ENCODE measurements at places on chromosomes 12 and 14.
A peak's percentile ranks its signal among the peaks of the same experiment; 100 is the strongest.

- DNase-seq = no peak
Measured at GRCh38 chr12:116165036-116165425, 112.5 kb downstream of the MED13L start.

DNA sequence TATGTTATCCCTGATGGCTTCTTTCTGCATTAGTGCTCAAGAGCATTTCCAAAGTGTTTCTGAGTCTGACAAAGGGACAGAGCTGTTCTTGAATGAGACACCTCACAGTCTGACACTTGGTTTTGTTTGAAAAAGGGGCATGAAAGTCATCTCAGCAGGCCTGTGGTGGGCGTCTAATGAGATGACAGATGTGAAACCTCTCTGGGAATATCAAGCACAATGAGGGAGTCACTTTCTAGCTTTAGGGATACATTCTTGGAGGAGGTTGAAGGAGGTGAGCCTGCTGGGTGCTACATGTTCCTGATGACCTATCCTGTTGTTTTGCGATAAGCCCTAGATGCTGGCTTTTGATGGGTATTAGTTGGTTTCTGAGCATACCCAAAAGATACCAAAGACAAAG lies 290.5 kb downstream of the NUAK1 start:
- no peak for DNase-seq

- DNase-seq = no peak
Measured at GRCh38 chr12:120761519-120761934, 35.9 kb downstream of the ACADS start.

GRCh38 chr12:15536446-15536845 lies 214.1 kb downstream of the PTPRO start:
- no peak for DNase-seq

DNA sequence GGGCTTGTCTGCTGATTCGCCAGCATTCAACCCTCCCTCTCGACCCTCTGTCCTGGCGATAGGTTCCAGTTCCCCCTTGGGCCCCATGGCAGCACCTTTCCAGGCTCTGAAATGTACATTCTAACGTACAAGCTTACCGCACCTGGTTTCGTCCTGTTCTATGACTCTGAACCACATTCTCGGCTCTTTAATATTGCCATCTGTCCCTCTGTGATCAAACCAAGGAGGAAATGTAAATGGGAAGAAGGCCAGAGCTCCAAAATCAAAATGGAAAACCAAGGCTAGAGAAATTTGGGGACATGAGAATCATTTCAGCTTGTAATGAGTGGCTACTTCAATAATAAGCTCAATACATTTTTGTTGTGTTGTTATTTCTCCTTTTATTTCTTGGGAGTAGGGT lies 117.2 kb downstream of the TTC7B start:
- DNase-seq = no peak

DNA sequence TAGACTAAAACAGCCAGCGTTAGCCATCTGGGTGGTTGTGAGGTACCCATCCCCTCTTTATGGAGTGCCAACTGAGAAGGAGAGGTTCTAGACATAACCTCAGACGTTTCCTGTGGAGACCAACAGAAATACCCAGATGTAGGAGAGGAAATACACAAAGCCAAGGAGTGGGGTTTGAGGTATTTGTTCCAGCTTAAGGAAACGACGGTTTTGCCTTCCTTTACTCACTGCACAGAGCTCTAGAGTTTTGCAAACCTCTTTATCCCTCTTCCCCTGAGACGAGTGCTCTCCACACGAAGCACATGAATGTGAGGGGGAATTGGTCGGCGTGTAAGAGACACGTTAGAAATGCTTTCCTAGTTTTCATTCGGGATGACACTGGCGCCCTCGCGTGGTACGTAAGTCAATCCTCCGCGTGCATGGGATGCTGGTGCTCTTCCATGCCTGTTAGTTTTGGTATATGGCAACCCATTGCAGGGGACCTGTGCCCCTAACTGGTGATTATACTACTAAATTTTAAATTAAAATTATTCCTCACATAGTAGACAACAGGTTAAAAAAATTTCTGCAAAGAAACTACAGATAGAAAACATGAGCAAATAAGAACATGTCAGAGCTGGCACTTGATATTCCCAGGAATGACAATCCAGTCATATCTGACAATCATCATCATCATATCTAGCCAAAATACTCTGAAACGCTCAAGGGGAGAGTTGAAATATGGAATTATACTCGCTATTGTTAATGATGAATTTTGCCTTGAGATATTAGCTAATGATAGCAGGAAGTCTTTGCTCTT lies 121.7 kb downstream of the PPM1H start:
- peak; percentile 21 for DNase-seq

GRCh38 chr14:88325883-88326282 lies 2.8 kb upstream of the KCNK10 start:
- DNase-seq = no peak

- DNase-seq = no peak
Measured at GRCh38 chr14:55713486-55713885, 133.5 kb downstream of the KTN1 start.
